Cortex of kidney (tissue), 1 donor: ENCODE measurements at places on chromosomes 3 and 15.

- DNase-seq, result no peak
These were observed 3.3 kb downstream of the TMEM40 start for GRCh38 chr3:12755754-12756153.

DNA sequence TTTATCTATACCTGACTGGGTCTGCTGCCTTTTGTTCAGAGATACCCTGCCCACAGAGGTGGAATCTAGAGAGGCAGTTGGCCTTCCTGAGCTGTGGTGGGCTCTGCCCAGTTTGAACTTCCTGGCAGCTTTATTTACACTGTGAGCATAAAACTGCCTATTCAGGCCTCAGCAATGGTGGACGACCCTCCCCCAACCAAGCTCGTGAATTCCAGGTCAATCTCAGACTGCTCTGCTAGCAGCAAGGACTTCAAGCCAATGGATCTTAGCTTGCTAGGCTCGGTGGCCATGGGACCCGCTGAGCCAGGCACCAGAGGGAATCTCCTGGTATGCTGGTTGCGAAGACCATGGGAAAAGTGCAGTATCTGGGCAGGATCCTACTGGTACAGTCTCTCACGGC lies 270.2 kb downstream of the CADM2 start:
- no peak for DNase-seq

DNA sequence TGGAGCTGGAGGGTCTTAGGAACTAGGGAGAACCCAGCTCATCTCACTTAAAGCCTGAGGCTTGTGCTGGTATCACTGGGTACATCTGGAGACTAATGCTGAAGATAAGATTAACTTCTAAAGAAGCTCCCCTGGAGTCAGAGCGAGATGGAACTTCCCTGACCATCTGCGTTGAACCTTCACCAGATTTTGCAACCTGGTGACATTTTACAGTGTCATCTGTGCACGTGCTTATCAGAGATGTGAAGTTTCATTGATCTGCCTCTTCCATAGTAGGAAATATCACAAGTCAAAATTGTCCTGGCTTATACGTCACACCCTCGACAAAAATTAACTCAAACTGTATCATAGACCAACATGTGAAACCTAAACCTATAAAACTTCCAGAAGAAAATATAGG lies 395.5 kb downstream of the SHQ1 start:
- no peak for DNase-seq

DNA sequence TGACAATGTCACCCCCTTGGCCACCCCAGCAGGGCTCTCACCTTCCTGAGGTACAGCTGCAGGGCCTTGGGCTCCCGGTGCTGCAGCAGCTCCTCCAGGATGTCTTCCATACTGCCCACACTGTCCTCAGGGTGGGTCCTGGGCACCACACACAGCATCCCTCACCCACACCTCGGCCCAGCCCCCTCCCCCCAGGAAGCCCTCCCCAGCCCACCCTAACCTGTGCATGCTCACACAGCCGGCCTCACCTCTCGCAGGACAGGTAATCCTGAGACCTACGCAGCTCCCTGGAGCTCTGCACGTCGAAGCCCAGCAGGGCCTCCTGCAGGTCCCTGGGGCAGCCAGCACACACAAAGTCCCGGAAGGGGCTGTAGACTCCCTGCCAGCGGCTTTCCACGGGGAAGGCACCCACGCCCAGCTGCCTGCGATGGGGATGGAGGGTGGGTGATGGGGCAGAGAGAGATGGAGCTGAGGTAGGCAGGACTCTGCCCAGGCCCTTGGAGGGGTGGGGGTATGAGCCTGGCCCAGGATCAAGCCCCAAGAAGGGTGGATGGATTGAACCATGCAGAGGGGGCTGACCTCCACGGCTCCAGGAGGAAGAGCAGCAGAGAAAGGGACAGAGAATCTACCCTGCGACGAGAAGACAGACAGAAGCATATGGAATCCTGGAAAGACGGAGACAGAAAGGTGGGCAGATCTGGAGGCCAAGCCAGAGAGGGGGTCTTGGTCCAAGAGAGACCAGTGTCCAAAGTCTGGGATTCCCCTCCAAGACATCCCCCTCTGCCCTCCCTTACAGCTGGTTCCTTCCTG lies 16.7 kb downstream of the ALS2CL start:
- DNase-seq, result no peak

GRCh38 chr3:176974279-176974678 lies 223.0 kb downstream of the TBL1XR1 start:
- no peak for DNase-seq

- DNase-seq, result no peak
These were observed 269.3 kb downstream of the ARPP21 start for GRCh38 chr3:35908366-35909232.

DNA sequence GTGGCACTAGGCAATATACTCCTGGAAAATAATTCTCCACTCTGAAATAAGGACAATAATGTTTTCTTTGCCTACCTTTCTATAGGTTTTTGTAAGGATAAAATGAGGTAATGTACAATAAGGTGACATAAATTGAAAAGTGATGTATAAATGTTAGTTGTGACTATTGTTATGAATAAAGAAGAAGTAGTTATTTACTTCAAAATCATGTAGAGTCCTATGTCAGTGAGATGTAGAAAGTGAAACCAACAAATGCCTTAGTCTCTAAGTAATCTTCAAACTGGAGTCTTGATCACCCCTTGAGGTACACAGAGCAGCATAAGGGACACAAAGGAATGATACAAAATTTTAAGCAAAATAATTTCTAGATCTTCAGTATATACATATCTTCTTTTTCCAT lies 60.3 kb upstream of the TP63 start:
- DNase-seq, result no peak

GRCh38 chr3:151933234-151933853 lies 59.9 kb downstream of the SUCNR1 start:
- DNase-seq, result no peak

DNA sequence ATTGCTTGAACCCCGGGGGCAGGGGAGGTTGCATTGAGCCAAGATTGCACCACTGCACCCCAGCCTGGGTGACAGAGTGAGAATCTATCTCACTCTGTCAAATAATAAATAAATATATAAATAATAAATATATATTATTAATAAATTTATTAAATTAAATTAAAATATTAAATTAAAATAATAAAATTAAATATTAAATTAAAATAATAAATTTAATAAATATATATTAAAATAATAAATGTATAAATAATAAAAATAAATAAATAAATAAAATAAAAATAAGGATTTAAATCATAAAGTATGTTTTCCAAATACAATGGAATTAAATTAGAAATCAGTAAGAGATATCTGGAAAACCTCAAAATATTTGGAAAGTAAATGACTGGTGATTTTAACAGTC lies 43.3 kb downstream of the ATOSA start:
- DNase-seq, result no peak

DNA sequence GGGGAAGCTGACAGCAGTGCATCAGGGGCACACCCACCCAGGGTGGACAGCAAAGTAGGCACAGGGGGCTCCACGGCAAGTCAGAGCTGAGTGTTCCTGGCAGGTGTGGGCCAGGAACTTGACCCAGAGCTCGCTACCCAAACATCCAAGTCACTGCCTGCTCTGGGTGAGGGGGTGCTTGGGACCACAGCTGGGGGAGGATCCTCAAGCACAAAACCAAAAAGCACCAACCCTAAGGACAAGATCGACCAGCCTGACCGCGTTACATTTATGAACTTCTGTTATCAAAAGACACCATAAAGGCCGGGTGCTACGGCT lies 101.2 kb downstream of the CHSY1 start:
- no peak for DNase-seq

GRCh38 chr3:32870373-32871095 lies 52.7 kb downstream of the TRIM71 start:
- no peak for DNase-seq

GRCh38 chr3:172085557-172085895 lies 46.1 kb downstream of the FNDC3B start:
- no peak for DNase-seq

DNA sequence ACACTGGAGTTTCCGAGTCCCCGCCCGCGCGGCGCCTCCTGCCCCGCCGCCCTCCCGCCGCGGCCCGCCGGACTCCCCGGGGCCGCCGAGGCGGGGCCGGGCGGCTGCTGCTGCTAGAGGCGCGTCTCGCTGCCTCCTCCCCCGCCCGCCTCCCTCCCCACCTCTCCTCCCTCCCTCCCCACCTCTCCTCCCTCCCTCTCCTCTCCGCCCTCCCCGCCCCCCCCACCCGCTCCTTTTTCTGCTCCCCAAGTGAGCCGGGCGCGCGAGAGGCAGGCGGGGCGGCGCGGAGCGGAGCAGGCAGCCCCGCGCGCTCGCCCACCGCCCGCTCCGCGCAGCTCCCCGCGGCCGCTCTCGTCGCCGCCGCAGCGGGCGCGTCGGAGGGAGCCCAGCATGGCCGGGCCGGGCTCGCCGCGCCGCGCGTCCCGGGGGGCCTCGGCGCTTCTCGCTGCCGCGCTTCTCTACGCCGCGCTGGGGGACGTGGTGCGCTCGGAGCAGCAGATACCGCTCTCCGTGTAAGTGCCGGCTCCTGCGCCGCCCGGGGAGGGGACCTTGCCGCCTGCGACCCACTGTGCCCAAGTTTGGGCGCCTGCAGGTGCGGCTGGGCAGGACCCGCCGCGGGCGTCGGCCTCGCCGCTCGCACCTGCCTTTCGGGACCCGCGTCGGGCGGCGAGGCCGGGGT lies at the start of gene CACNA2D3:
Gene CACNA2D3, plus strand, starts transcription at position 229 of the 679 bp plus-strand sequence.
- DNase-seq, result no peak

DNA sequence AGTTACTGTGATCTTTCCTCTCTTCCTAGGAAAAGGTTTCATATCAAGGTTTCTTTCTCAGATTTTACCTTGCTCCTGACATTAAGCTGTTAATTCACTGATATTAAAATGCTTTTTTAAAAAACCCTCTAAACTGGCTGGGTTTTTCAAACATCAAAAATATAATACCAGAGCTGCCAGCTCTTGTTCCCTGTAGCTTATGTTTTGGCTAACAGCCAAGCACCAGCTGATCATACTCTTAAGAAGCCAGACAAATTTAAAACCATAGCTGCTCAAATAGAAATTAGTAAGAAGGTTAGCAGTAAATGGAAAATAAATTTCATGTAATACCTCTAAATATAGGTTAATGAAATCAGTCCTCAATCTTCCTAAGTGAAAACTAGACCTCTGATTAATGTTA lies 657.5 kb downstream of the GRM7 start:
- no peak for DNase-seq

- no peak for DNase-seq
These were observed 194.3 kb downstream of the BCHE start for GRCh38 chr3:165642761-165643420.

DNA sequence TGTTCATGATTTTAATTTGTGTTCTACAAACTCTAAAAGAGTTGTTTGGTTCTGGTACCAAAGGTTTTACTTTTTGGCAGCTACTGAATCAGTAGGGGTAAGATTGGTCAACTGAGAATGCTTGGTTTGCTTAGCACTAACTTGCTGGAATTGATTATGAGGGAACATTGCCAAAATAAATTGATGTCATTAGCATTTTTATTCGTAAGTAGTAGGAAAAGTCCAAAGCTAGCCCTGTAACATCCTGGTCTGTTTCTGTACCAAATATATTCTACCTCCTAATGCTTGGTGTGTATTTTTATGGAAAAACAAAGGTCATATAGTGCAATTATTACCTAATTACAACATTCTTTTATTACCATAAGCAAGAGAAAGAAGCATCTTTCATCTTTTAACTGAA lies 35.9 kb upstream of the KPNA4 start:
- no peak for DNase-seq

DNA sequence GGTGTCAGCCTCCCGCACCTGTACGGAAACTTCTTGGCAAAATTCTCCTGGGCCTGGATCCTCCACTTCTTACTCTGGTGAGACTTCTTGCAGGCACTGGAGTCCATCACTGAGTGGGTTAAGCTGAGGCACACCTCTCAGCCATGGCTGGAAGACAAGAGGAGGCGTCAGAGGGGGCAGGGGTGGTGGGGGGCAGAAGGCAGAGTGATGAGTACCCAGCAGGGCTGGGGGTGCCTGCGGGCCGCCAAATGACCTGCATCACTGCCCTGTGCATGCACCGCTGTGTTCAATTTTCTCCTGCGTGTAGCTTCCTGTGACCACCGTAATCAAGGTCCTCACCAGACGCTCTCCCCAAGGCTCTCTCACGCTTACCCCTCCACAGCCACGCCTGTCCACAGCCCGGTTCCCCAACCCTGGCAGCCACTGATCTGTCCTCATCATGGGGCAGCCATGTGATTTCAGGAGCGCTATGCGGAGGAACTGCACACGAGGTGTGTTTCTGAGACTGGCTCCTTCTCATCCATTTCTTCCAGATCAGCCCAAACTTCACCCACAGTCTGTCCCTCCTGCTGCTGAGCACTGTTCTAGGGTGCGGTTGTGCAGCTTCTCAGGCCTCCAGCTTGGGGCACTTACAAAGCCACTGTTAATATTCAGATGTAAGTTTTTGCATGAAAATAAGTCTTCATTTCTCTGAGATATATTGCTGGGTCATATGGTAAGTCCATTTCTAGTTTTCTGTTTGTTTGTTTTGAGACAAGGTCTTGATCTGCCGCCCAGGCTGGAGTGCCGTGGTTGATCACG lies 5.2 kb downstream of the C3orf22 start:
- no peak for DNase-seq

DNA sequence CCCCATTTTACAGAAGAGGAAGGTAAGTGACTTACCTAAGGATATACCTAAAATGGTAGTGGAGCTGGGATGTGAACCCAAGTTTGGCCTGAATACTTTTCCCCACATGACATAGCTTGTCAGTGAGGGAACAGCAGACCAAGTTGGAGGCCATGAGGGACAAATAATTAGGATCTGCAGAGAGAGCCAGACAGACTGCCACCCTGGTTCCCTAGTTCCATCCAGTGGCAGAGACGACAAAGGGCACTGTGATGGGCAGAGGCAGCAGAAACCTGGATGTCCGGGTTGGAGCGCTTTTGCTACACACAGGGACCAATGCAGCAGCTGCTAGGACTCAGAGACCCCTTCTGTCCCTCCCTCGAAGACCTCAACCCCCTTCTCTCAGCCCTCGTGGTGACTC lies 1.2 kb downstream of the CPLX3 start:
- no peak for DNase-seq

DNA sequence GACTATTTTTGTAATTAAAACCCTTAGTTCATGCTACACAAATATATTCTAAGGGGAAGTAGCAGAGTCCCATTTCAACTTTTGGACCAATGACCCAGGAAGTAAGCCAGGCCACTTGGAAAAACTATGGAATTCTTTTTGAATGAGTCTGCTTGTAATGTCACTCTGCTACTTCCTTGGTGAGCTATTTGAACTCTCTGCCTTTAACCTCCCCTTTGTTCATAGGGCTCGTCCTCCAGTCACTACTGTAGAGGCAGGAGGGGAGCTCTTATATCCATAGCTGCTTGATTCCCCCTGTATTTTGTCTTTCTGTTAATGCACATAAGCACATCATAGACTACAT lies 119.6 kb downstream of the UACA start:
- no peak for DNase-seq
